ENCODE measurements at places on chromosomes 3 and 15.
A peak's percentile ranks its signal among the peaks of the same experiment; 100 is the strongest.

GRCh38 chr15:31811641-31812040, 218.7 kb upstream of the CHRNA7 start:
- DNase-seq: no peak

DNA sequence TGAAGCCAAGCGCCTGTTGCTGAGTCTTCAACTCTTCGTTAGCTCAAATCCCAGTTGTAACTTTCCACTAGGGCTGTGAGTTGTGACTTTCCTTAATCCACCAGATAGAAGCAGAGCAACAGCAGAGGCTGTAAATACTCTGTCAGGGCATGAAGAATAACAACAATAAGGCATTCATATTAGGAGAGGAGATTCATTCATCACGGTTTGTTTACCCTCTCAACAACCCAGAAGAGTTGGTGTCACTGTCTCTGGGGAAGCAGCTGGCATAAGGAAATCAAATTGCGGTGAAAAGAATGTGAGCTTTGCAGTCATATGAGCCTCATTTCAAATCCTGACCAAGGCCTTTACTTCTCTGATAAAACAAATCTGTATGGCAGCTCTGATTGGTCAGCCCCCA, 184.8 kb downstream of the SHQ1 start:
- peak; percentile 87 for DNase-seq

DNA sequence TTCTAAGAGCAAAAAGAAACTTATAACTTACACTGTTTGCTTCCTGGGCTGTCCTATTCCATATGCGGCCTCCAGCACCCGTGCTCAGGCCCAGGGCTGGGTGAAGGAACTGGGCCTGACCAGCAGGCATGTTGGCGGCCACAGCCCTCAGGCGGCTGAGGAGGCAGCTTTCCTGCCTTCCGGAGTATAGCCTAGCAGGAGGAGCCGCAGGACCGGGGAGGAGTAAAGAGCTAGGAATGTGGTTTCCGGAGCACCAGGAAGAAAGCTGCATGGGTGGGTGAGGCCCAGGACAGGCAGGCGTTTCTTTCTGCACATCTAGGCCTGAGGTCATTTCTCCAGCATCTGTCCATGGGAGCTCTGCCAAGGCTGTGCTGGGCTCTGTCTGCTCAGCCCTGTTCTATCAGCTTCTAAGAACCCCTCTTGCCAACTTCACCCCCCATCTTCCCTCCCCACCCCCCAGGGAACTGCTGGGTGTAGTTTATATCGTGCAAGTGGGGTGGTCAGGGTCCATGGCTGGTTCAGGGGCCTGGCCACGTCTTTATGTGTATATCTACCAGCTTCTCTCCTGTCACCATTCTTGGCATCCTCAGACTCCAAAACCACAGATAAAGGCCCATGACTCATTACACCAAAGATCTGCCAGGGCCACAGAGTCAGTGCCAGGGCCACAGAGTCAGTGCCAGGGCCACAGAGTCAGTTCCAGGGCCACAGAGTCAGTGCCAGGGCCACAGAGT, 7.8 kb upstream of the KIF7 start:
- peak; percentile 99 for DNase-seq

DNA sequence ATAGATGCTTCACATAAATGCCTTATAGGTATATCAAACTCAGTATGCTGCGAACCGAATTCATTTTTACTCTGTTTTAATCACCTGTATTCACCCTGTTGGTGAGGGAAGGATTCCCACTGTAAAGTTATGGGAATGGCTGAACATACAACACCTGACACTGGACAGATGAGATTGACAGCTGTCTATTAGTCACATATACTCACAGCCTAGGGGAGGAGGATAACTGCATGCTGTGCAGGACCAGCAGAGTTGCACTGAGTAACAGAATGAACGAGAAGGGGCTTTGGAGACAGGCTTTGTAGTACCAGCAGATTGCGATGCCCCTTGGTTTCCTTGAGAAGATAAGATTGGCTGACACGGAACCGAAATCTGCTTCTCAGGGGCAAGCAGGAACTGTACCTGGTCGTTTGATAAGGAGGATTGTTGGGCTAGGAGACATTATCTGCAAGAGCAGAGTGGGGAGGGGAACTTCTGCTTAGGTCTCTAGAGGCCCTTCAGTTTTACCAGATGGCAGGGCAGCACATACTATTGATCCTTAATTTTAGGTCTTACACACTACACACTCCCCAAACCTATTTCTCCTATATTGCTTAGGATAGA, 43.5 kb upstream of the SLC22A13 start:
- no peak for DNase-seq

- no peak for DNase-seq
Measured at GRCh38 chr3:14801031-14801430, 17.7 kb upstream of the FGD5 start.

DNA sequence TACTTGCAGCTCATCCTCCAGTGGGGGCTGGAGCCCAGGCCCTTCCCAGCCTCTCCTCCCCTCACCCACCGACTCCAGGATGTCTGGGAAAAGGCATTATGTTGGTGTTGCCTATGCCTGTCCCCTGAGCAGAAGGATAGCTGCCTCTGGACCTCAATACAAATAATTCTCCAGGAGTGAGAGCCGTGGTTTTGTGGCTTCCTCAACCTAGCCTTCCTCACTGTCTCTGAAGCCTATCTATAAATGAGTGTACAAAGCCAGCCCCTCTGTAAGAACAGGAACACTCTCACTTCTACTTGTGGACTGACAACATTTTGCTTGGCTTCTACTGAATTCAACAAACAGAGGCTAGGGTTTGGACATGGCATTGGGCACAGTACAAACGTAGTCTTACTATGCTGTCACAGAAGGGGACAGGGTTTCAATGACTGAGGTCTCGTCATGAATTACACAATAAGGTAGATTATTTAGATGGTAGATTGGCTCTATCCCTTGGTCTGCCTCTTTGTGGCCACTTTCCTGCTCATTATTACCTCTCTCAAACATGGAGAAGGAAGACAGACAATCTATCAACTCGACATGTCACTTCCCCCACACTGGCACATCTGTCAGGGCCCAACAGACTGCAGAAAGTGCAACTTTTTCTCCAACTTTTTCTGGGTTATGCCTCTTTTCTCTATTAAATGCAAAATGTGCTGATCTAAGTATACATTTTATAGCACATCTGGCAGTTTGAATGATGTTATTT, 82.8 kb upstream of the MEX3B start:
- DNase-seq: no peak

- no peak for DNase-seq
Measured at GRCh38 chr15:87781959-87782625, 474.4 kb downstream of the NTRK3 start.

GRCh38 chr3:69080233-69080920, at the start of gene UBA3:
Gene UBA3 (minus strand): TSS chr3:69080365. CDS start chr3:69080353, 12 bp downstream.
- DNase-seq: peak; percentile 93

Data from osteoblast (primary cell).